T-helper 2 cell (primary cell): ENCODE measurements at places on chromosomes 5 and 9.
A peak's percentile ranks its signal among the peaks of the same experiment; 100 is the strongest.

DNA sequence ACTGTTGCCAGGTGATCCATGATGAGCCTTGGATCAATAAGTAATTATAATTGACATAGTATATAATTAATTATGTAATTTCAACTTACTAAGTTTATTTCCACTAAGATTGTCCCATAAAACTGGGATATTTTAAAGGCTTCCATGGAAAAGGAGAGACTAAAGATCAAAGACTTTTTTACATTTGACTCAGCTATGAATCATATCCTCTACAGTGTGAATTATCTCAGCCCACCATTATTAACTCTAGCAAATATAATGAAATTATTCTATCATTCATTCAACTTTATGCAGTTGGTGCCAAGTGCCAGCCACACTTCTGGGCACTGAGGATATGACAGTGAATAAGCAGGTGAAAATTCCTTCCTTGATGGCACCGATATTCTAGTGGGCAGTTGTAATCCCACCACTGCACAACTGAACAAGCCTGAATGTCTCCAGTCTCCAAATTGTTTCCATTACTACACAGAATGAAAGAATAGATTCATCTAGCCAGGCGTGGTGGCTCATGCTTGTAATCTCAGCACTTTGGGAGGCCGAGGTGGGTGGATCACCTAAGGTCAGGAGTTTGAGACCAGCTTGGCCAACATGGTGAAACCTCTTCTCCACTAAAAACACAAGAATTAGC, 21.9 kb upstream of the TXN start:
- no peak for DNase-seq

DNA sequence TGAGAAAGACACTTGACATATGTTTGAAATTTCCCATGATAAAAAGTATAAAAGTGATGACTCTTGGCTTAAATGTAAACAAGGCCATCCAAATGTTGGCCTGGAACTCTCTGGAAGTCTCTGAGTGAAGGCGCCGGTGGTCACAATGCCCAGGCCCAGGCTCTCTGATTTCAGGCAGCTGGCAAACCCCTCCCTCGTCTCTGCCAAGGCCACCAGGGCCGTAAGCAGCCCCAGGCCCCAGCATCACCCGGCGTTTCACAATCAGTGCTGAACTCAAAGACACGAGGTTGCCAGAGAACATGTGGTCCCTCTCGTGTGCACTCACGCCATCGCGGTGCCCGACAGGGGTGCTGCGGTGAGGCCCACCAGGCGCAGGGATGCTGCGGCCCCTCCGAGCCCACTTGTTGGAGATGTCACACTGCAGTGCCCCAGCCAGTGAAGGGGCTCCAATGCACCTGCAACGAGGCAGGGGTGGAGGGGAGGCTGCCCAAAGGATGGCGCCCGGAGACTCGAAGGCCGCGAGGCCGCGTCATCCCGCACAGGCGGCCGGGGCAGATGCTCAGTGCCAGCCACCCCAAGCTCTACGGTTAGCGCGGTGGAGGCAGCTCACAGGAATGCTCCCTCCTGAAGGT, 15.0 kb downstream of the LPCAT1 start:
- DNase-seq = no peak

- no peak for DNase-seq
Measured at GRCh38 chr9:124295159-124295794, 37.5 kb downstream of the NEK6 start.

DNA sequence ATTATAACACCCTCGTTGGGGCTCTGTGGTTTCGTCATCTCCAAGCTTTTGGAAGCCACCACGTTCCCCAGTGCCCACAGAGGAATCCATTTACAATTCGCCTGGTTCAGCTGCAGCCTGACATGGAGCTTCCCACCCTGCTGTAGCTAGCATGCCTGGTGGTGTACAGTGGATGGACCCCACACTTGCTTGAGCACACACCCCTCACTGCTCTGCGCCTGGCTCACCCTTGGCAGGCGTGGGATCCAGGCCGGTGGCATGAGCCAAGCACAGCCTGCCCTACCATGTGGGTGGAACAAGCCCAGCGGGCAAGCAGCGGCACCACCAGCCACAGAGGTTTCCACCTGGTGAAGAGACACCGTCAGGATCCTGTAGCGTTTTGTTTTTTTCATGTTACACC, 1045.7 kb upstream of the CDH9 start:
- no peak for DNase-seq

DNA sequence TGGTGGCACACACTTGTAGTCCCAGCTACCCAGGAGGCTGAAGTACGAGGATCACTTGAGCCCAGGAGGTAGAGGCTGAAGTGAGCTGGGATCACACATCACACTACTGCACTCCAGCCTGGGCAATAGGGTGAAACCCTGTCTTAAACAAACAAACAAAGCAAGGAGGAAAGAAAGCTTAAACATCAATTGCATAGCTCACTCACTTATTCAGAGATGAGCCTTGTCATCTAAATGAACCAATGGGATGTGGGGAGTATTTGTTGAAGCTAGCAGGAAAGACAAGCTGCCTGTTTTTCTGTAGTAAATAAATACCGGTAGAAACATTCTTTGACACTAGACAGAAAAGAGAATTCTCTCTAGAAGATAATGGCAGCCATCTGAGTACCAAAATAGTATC, 161.0 kb upstream of the SLC12A2 start:
- DNase-seq = no peak

DNA sequence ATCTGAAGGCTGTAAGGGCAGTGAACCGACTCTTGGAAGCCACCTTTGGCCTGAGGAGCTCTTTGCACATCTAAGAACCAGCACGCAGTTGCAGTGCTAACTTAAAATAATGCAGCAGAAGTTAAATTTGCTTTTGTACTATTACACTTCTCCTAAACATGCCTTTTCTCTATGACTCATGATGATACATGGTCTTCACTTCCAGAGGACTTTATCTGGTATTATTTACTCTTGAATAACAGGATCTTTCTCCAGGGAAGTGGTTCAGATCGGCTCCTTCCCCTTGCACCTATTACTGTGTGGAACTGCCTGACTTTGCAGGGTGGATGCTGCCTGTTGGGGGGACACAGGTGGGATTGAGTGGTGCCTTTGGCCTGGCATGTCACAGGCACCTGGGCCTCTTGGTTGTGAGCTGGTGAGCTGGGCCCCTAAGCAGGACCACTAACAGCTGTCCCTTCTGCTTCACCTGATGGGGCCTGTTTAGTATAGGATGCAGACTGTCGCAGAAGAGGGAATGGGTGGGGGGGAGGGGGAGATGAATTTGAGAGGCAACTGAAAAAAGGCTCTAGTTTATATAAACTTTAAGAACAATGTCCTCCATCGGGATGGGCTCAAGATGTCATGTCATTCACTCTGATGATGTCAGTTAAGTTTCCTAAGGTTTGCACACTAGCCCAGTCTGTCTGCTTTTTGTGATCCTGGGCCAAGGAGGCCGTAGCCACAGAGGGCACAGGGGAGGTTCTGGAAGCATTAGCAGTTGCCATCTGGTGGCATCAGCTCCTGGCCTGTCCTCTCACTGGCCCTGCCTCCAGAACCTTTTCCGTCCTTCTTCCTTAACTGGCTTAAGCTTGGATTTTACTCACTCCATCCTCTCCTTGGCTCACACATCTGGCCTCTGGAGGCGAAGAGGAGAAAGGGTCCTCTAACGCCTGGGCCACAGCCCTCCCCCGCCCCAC, 33.9 kb upstream of the GABBR2 start:
- no peak for DNase-seq

GRCh38 chr5:139392678-139393496, 2.0 kb downstream of the PROB1 start:
- DNase-seq = peak; percentile 66

- DNase-seq = no peak
Measured at GRCh38 chr5:77223653-77224052, 13.2 kb downstream of the PDE8B start.

DNA sequence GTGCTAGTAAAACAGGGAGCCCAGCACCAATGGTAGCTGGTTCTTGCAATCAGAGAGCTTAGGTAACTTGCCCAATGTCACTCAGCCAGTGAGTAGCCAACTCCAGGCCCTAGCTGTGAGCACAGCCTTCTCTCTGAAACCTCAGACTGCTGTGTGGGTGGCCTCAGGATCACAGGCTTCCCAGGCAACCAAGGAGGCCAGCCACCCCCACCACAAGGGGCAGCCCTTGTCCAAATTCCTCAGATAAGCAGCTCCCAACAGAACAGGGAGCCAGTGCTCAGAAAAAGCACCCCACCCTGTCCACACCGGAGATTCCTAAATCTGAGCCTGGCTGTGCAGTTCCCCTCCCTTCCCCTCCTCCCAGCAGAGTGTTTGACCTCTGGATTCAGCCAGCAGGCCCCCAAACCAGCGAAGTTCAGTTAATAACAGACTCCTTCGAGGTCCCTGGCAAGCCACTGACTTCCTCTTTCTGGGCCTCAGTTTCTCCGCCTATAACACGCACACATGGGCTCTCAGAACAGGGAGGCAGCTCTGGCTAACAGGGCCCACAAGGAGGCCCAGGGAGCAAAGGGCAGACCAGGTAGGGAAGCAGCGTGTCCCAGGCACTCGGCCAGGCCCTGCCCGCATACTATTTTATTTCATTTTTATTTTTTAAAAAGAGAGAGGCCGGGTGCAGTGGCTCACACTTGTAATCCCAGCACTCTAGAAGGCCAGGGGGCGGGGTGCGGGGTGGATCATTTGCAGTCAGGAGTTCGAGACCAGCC, 2.7 kb downstream of the EEIG1 start:
- DNase-seq = no peak

DNA sequence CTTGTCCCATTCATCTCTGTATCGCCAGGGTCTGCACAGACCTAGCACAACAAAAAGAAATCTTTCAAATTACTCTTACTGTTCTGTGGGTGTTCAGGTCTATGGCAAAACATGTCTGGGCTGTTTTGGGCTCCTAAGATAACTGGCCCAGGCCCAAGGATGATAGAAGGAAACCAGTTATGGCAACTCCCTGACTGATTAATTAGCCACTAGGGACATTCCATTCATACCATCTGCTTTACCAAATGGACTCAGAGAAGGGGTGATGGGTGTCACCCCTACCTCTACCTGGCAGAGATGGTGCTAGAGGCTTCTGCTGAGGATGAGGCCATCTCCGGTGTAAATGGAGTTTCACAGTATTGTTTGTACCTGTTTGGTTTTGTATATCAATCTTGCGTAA, 1.9 kb downstream of the SLC31A2 start:
- no peak for DNase-seq

GRCh38 chr9:129343424-129344375, 165.6 kb upstream of the IER5L start:
- DNase-seq = no peak

GRCh38 chr5:102856389-102856777, 101.3 kb downstream of the PAM start:
- DNase-seq = no peak

GRCh38 chr5:128470663-128471062, 67.4 kb downstream of the FBN2 start:
- DNase-seq = no peak

GRCh38 chr5:132886064-132886823, 12.8 kb downstream of the LEAP2 start:
- no peak for DNase-seq

GRCh38 chr5:5665225-5666075, 243.0 kb downstream of the ICE1 start:
- no peak for DNase-seq

GRCh38 chr9:68437785-68438184, 81.4 kb downstream of the PGM5 start:
- DNase-seq = no peak

- DNase-seq = no peak
Measured at GRCh38 chr5:170546282-170546681, 42.5 kb downstream of the KCNIP1 start.

- no peak for DNase-seq
Measured at GRCh38 chr9:73441890-73442818, 290.5 kb downstream of the ANXA1 start.

DNA sequence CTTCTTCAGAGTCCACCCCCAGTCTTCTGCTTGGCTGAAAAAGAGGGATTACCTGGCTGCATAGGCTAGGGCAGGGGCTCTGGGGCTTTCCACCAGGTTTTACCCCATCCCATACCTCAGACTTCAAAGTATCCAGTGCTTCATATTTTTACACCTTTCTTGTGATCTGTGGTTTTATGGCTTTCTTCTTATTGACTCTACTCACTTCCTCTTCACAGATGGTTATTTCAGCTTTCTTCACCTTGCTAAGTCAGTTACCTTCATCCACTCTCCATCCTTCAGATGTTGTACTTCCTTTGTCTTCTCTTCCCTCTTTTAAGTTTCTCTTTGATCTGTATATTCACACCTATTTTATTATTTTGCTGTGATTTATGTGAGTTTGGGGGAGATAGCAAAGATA, 104.3 kb downstream of the GRIA1 start:
- no peak for DNase-seq

- no peak for DNase-seq
Measured at GRCh38 chr9:91162311-91162710, 199.4 kb downstream of the AUH start.

- DNase-seq = no peak
Measured at GRCh38 chr5:124888050-124888506, 141.6 kb upstream of the ZNF608 start.

DNA sequence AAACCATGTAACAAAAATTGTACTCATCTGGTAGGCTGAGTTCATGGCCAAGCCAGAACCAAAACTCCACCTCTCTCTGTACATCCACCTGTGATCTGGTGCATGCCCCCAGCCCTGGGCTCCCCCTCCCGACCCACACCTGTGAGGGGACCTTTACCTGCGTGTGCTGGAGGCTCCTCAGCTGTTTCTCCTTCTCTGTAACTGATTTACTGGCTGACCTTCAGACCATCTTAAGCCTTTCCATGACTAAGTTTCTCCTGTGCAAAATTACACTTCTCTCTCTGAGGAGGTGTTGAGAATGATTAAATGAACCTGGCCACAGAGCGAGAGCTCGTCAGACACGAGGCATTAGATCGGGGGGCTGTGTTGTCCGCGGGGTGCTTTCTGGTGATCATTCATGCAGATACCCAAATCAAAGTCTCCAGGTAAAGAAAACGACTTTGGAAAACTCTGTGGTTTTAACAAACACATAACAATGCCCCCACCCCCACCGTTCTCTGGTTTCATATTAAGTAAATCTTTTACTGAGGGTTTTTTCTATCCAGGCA, 136.4 kb downstream of the SEMA5A start:
- no peak for DNase-seq

DNA sequence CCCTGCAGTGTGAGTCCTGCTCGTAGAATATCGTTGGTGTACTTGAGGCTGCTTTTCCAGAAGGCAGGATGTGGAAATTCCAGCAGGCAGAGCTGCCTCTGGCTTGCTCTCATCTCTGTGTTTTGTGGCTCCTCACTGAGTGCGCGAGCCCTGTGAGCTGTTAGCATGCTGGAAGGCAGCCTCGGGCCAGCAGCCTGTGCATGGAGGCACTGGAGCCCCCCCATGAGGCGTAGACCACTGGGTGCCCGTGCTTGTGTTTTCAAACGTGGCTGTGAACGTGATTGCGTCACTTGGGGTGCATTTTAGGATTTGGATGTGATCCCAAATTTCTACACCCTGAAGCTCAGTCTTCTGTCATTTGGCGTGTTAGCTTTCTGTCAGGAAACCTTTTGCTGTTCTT, 3.2 kb downstream of the WDR5 start:
- DNase-seq = no peak

DNA sequence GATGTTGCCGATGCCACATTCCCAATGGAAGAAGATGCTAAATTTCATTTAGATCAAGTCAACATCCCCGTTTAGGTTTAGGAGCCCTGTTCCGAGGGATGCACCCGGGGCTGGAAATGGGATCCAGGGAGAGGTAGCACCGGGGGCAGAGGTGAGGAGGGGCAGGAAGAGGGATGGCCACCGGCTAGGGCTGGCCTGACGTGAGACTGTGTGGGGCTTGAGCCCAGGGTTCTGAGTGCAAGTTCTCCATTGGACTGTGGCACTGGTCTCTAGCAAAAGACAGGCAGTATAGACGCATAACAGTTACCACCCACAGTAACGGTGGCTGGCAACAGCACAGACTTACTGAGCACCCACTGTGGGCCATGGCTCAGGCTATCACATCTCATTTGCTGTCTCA, 209.0 kb upstream of the MVB12B start:
- DNase-seq = no peak
